ENCODE measurements at places on chromosomes 13 and 19.

- peak; percentile 22 for DNase-seq
Measured at GRCh38 chr19:7550987-7551761, 15.7 kb downstream of the PNPLA6 start.

- DNase-seq = no peak
Measured at GRCh38 chr19:1970003-1970805, 29.2 kb downstream of the CSNK1G2 start.

- DNase-seq = no peak
Measured at GRCh38 chr19:35272122-35272719, 3.5 kb downstream of the USF2 start.

DNA sequence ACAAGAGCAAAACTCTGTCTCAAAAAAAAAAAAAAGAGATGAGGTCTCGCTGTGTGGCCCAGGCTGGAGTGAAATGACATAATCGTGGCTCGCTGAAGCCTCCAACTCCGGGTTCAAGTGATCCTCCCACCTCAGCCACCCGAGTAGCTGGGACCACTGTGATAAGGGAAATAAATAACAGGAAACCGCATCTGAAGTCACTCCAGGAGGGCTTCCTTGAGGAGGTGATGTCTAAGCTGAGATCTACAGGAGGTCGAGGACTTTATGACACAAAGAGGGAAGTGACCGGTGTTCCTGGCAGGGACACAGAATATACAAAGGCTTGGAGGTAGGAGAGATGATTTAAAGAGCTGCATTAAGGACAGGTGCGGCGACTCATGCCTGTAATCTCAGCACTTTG lies 8.9 kb upstream of the NR2F6 start:
- DNase-seq = no peak

DNA sequence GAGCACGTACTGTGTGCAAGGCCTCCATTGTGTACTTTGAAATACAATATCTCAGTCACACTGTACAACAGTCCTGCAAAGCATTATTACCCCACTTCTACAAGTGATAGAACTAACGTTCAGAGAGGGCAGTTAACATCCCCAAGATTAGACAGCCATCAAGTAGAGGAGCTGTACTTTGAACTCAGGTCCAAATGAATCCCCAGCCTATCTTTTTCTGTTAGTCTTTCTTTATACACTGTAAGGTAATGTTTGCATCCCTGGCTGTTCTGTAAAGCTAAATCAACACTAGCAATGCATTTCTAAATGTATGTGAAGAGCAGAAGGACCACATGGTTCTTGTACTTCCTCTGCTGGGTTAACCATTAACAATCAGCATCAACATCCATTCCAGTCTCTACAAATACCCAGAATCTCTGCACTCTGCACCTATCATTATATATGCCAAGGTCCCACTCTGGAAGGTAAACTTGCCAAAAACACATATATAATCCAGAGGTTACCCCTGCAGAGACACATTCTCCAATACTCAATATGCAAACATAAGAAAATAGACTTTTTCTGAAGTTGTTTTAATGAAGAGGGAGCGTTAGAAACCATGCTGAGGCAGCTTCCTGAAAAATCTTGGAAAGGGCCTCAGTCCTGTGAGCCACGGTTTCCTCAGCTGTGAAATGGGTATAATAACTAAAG lies 182.3 kb downstream of the MZT1 start:
- DNase-seq = no peak

DNA sequence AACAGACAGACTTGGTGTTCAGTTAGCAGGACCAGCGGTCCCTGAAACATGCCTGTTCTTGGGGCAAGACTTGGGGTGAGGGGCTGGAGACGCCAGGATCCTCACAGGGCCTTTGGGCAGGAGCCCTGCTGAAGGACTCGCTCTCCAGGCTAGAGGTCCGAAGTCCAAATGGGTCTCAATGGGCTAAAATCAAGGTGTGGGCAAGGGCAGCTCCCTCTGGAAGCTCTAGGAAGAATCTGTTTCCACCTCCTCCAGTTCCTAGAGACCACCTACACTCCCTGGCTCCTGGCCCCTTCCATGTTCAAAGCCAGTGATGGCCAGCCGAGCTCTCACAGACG lies 111.3 kb downstream of the TUBA3C start:
- no peak for DNase-seq

DNA sequence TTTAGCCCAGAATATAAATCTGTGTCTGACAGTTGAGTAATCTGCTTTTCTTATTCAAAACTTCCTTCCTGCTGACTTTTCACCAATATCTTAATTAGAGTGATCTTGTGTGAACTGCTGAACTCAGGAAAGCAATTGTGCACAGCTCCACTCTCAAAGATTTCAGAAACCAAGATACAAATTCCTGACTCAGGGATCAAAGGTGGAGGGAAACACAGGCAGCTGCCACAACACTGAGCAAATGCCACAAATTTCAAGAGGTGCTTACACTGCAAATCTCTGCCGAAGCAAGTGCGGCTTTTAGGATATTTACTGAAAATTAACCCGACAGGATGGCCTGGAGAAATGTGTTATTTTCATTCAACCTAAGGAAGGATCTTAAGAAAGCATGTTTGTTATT lies 111.4 kb downstream of the STOML3 start:
- no peak for DNase-seq

GRCh38 chr13:25846222-25846984 lies 205.4 kb downstream of the SHISA2 start:
- no peak for DNase-seq

DNA sequence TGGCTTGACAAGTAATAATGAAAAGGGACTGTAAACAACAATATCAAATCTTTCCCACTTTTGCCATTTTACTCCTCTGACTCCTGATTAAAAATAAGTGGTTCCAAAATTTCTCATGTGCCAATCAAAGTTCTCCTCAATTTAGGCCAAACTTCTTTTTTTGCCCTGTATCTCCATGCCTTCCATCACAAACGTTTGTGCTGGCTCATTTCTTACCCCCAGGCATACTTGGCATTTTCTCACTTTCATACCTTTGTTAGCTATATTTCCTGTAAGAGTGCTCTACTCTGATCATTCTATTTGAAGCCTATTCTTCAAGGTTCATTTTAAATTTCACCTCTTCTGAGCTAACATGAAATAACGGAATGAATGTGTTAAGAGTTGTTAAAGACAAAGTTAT lies 10.0 kb upstream of the FNDC3A start:
- DNase-seq = no peak

DNA sequence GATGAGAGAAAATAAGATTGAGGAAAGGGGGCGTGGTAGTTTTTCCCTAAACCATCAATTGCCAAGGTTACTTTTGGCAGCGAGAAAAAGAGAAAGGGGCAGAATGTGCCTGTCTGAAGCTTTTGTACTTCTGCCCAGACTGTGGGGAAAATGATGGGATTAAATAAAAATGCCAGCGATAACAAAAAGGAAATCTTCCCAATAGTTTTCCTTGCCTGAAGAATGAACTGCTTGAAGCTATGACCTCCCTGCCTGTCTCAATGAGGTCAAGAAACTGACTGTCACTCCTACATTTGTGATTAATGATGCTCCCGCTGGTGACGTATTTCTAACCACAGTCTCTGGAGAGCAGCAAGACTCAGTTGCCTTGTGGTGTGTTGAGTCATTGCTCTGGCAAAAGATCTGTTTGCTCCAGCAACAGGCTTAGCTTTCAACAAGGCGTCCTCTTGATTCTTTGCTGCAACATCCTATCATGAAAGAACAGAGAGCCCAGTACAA lies 1051.5 kb downstream of the DIAPH3 start:
- DNase-seq = no peak

DNA sequence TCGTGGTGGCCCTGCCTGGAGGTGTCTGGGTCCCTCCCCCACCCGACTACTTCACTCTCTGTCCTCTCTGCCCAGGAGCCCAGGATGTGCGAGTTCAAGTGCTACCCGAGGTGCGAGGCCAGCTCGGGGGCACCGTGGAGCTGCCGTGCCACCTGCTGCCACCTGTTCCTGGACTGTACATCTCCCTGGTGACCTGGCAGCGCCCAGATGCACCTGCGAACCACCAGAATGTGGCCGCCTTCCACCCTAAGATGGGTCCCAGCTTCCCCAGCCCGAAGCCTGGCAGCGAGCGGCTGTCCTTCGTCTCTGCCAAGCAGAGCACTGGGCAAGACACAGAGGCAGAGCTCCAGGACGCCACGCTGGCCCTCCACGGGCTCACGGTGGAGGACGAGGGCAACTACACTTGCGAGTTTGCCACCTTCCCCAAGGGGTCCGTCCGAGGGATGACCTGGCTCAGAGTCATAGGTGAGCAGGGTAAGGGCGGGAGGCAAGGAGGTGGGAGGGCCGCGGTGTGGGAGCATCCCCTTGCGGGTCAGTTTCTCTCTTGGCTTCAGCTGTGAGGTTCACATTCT lies 19.2 kb downstream of the NECTIN2 start:
- DNase-seq = no peak

DNA sequence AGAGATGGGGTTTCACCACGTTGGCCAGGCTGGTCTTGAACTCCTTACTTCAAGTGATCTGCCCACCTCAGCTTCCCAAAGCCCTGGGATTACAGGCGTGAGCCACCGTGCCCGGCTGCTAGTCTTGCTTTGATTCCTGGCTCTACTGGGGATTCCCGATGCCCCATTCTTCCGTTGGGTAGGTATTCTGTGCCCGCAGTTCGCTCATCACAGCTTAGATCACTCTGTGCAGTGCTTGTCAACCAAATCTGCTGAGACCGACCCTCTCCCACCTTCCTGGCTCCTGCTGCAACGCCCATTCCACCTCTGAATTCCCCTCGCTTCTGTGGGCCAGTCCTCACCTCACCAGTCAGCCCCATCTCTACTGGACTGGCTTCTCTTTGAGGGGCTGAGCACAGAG lies 4.6 kb upstream of the ZNF414 start:
- no peak for DNase-seq

- DNase-seq = no peak
Measured at GRCh38 chr13:45320876-45321629, 19.9 kb downstream of the TPT1 start.

GRCh38 chr19:9187191-9187590 lies 8.4 kb downstream of the OR7D2 start:
- DNase-seq = no peak

GRCh38 chr19:31312009-31312676 lies 37.1 kb downstream of the TSHZ3 start:
- no peak for DNase-seq

DNA sequence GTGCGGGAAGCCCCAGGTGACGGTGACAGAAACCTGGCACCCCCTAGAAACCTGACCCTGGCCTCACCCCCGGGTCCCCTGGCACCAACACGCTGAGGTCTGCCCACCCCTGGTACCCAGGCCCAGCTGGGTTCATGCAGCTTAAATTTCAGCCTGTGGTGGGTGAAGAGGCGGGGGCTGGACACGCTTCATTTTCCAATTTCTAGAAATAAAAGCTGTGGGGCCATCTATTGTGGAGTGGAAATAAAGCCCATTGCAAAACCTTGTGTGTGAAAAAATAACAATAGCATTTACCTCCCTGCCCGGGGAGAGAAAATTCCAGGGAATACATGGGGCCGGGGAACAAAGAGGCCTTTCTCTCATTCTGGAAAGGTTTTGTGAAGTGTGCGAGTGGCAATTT lies 7.5 kb upstream of the FUT5 start:
- DNase-seq = no peak

DNA sequence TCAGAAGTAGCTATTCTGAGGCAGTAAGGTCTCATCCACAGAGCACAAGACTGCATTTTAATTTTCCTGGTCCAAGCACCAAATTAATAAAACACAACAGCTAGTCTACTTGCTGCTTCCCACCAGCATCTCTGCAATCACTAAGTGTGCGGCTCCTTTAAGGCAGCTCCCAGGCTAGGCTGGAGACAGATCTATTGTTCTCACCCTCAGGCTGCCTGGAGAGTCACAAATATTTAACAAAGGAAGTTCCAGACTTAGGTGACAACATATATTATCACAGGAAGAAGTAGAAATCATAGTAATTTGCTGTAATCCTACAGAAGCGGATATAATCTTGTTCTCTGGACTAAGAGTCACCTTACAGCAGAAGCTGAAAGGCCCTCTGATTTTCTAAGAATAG lies 2.2 kb upstream of the EID2 start:
- no peak for DNase-seq

GRCh38 chr13:90485436-90485835 lies 862.1 kb upstream of the MIR17HG start:
- DNase-seq = no peak

DNA sequence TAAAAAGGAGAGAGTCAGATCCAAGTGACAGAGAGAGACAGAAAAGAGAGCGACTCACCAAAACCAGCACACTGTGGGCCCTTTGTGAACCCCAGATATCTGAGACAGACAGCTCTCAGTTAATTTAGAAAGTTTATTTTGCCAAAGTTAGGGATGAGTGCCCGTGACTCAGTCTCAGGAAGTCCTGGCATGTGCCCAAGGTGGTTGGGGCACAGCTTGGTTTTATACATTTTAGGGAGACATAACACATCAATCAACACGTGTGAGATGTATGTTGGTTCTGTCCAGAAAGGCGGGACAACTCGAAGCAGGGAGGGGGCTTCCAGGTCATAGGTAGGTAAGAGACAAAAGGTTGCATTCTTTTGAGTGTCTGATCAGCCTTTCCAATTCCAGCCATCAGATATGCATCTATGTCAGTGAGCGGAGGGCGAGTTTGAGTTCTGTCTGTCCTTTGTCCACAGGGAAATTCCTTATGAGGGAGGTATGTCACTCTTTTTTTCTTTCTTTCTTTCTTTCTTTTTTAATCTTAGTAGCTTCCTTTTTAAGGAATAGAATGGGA lies 37.2 kb upstream of the ATP11A start:
- no peak for DNase-seq

DNA sequence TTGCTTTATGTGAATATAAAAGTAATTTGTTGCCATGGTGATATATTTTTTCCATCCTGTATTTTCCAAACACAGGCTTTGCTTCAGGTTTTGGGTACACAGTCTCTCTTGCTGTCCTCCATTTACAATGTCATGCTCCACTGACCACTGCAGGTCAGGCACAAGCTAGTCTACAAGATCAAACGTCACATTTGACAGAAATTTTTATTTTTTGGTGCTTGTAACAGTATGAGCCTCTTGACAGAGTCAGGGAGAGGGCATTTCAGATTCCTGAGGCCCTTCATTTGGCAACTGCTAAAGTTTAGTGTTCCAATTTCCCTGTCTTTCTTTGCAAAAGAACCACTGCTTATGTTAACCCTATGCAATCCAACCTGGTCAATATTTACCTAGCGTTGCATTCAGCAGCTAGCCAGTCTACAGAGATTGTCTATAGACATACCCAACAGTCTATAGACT lies 175.0 kb downstream of the RFC3 start:
- no peak for DNase-seq

DNA sequence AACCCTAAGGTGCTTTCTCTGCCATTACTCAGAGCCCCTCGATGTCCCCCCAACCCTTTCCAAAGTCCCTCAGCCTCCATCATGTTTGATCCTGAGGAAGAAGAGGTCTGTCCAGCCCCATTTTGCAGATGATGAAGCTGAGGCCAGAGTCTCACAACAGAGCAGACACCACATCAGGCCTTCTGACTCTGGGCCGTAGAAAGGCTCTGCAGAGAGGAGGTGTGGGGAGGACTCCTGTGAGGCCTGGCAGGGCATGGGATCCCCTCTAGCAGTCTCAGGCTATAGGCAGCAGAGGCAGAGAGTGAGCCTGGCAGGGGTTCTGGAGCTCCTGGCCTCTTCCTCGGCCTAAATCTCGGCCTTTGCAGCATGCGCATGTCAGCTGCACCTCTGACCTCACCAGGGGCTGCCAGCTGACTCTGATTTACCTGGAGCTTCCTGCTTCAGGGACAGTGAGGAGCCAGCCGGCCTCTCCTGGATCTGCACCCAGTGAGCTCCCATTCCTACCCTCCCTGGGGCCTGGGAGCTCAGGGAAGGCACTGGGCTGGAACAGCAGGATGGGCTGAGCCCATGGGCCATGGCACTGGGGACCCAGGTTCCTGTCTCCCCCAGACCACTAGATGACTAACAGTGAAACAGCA lies 41.7 kb upstream of the VSTM2B start:
- DNase-seq = no peak

- no peak for DNase-seq
Measured at GRCh38 chr19:42352301-42353259, 27.1 kb downstream of the MEGF8 start.

All from activated gamma-delta T cell treated with Interleukin-2 at 50 U/mL for 16 hours (primary cell).